Astrocyte (in vitro differentiated cells and primary cell): ENCODE measurements at places on chromosomes 12 and 14. TPM values are rescaled to one million over a fixed set of nuclear protein-coding genes. Genes with fewer than 3 reads are reported as not detected.

DNA sequence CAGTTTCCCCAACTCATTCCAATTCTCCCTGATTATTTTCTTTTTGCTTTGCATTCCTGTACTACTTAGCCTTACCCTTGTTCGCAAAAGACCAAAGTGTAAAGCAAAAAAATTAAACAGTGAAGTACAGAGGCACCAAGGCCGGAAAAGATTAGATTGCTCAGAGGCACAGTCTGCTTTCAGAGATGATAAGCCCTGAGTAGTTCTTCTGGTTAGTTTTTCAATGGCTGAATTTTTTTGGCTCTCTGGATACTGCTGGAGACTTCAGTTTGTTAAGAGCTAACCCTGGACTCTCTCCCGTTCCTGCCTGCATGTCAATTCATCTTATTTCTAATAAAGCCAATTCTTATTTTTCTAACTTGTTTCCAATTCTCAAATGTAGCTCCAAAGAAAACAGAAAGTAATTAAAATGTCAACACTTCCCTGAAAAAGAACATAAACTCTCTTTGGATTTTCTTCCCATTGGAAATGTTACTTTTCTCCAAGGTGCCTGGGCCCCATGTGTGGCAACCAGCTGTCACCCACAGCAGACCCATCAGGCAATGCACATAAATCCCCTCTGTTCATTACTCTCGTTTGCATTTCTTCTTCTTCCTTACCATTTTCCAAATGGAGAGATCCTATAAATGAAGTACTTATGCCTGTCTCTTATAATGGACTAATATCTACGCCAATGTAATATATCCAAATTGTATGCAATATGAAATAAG lies 142.8 kb downstream of the BTG1 start:
- DNase-seq = peak; percentile 8

DNA sequence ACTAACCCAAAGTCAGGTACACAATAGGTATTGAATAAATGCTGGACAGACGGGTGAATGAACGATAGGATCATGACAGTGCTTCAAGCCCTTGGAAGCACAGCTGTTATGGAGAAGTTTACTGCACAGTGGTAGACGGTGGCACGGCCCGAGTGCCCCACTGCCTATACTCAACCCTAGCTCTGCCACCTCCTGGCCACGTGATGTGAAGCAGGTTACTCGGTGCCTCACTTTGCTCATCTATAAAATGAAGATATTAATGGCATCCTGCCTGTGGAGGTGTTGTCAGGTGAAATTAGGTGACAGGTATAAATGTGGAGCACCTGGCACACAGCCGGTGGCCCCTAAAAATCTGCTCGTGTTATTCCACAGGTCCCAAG lies 5.8 kb downstream of the ASB2 start:
- DNase-seq = no peak

Gene HSPA2
- total RNA-seq = 2.8 and 3.5 TPM in 2 replicates

Gene KRT75
- total RNA-seq = not detected in 2 replicates

DNA sequence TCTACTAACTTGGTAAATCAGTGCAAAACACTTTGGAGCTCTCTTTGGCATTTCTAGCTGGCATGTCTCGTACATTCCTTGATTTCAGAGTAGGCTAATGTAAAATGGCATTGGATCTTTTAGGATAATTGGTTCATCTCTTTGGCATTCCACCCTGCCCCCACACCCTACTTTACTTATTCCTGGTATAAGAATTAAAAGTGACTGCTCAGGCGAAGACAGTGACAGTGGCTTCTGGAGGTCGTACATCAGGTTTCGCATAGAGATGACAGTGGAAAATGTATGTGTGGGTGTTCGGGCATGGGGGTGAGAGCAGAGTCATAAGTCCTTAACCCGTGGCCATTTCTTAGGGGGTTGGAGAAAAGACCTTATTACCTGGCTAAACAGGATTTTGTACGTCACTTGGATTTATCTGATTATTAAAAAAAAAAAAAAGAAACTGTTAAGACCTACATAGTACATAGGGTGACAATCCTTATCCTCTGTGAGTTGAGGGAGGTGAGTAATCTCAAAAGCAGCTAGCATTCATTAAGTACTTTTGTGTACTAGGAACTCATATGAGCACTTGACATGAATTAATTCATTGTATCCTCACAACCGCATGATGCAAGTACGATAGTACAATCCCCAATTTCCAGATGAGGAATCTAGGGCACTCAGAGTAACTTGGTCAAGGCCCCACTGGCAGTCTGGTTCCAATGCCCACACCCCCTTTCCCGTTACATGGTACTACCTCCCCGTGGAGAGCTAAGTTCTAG lies 22.4 kb upstream of the KCNK13 start:
- peak; percentile 73 for DNase-seq

DNA sequence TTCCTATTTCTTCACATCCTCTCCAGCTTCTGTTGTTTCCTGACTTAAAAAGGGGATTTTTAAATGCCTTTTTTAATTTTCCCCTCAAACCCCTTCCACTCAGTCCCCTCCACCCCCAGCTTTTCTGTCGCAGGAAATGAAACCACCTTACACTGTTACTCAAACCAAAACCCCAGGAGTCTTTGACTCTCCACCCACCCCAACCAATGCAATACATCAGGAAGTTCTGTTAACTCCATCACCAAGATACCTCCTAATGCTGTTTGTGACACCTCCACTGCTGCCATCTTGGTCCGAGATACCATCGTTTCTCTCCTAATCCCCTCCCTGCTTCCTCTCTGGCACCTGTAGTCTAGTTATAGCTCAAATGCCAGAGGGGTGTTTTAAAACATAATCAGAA lies 25.4 kb upstream of the CPM start:
- DNase-seq = no peak

DNA sequence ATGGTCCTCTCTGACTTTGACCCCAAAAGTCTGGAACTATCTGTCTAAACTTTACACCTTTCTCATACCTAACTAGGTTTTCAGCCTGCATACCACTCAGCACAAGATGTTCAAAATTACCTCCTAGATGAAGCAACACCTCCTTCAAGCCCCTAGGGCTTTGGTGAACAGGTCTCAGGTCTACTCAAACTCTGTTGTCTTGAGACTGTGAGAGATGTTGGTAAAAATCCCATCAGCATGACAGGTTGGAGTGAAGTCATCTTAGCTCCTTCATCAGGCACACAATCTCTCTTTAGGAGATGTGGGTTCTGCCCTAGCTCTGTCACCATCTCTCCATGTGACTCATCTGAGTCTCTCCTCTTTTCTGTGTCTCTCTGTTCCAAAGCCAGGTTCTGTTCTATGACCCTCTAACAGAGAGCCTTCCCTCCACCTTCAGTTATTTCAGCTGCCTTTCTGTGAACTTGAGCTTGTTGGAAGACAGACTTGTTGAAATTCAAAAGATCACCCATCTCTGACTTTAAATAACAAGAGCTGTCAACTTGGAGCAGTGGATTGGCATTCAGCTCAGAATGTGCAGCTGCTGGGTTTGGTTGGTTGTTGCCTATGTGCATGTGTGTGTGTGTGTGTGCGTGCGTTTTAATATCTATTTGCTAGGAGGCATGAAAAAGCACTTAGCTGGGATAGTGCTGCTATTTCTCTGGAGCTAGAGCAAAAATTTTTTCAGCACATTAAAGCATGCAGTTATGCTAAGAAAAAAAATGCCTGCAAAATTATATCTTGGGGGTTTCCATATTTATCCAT lies 130.7 kb downstream of the CRACR2A start:
- no peak for DNase-seq

GRCh38 chr12:108379823-108380222 lies 40.7 kb upstream of the CMKLR1 start:
- no peak for DNase-seq

GRCh38 chr12:6211421-6211869 lies 11.2 kb downstream of the CD9 start:
- DNase-seq = peak; percentile 95

GRCh38 chr12:64566122-64566521 lies 44.2 kb upstream of the RASSF3 start:
- DNase-seq = peak; percentile 46

- no peak for DNase-seq
These were observed 464.0 kb downstream of the RAD51B start for GRCh38 chr14:68283378-68284123.

DNA sequence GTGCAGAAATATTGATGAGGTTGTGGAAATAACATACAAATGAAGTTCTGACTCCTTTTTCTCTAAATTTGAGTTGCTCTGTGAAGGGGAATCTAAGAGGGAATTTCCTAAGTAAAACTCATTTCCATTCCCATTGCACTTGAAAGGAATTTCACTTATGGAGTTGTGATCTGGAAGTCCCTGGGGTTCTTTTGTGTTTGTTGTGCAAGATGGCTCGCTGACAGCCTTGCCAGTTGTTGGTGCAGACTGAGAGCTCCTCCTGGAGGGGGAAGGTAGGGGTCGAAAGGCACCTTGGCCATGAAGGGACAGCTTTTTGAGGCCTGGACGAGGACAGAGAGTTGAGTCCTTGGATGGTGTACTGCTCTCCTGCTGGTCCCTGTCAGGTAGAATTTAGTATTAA lies 72.0 kb downstream of the C12orf56 start:
- DNase-seq = no peak

DNA sequence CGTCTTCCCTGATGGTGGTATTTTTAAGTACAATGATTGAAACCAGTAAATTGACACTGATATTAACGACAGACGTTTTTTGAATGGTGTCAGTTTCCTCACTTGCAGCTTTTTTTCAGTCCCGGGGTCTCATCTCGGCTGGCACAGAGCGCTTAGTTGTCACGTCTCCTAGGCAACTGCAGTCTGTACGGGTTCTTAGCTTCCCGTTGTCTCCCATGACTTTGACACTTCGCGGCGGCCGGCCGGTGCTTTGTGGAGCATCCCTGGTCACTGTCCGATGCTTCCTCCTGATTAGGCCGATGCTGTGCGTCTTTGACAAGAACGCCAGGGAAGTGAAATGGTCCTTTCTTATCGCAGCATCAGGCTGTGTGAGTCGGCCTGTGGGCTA lies 67.4 kb downstream of the ADGRD1 start:
- no peak for DNase-seq

- DNase-seq = no peak
These were observed 117.7 kb downstream of the ZFP36L1 start for GRCh38 chr14:68675233-68675577.

DNA sequence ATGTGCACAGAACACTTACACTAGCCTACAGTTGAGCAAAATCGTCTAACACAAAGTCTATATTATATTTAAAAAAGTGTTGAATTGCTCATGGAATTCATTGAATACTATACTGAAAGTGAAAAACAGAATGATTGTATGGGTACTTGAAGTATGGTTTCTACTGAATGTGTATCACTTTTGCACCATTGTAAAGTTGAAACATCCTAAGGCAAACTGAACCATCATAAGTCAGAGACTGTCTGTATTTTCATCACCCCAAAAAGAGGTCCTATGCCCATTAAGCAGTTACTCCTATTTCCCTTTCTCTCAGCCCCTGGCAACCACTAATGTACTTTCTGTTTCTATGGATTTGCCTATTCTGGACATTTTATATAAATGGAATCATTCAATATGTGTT lies 4.4 kb upstream of the AMIGO2 start:
- no peak for DNase-seq

DNA sequence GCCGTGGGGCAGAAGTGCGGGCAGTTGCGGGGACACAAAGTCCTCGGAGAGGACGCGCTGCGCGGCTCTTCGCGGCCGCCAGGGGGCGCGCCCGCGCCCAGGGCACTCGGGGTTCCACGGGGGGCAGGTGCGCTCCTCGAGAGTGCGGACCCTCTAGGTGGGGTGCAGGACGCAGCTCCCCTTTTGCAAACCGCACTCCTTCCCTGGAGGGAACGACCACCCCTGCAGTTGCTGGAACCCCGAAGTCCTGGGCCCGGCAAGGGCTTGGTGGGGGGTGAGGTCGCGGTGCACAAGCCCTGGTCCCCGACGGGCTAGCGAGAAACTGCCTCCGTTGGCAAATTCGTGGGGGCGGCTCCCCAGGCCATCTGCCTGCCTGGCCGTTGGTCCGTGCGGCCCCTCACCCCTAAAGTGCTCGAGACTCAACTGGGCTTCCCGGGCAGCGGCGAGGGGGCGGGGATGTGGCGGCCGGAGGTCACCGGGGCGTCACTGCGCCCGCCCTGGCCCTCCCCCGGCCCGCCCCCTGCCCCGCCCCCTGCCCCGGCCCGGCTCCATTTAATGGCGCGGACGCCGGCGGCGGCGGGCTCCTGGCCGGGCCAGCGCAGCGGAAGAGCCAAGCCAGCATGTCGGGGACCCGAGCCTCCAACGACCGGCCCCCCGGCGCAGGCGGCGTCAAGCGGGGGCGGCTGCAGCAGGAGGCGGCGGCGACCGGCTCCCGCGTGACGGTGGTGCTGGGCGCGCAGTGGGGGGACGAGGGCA lies at the start of gene ADSS1:
Gene ADSS1, plus strand, starts transcription at position 579 of the 756 bp plus-strand sequence. Its CDS starts 42 bp downstream, at position 621.
- DNase-seq = no peak

Gene PIWIL1
- total RNA-seq = not detected in 2 replicates

Gene CEBPE
- total RNA-seq = not detected in 2 replicates

Gene ZFHX2
- 27.3 TPM in 2 replicates for total RNA-seq

Gene RPL10L
- not detected in 2 replicates for total RNA-seq

DNA sequence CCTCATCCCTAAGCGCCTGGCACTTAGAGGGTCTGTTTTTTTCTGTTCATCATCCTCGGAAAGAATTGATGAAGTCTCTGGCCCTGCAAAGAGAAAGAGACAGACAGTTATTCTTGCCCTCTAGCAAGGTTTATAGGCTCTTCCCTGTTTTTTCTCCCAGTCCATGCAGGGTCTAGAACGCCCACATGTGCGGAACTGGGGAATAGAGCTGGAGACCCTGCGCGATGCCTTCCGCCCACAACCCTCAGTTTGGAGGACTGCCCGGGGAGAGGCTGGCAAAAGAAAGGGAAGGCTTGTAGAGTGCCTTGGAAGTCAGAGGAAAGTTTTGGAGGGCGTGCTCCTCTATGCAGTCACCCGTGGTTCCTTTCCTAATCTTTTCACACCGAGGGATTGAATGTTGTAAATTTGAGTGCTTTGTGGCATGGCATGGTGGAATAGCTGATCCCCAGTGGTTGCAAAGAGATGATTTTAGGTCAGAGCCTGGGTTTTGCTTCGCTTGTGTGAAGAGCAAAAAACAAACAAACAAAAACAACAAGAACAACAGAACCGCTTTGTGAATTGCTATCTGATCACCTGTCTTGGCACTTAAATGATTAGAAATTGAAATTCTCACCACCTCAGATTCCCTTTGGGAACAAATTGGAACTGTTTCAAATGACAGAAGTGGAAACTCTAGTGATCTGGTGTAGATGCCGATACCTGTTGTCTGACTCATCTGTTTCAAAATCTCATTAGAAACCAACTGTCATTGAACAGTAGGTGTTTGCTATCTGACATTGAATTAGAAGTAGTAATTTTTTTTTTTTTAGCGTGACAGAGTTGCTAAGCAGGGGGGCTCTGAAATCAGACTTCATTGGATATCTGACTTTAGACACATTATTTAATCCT lies 947 bp downstream of the GAS2L3 start:
- DNase-seq = peak; percentile 22

Gene RD3L
- total RNA-seq = not detected in 2 replicates
